ENCODE measurements at places on chromosomes 3 and 15. TPM values are rescaled to one million over a fixed set of nuclear protein-coding genes. Genes with fewer than 3 reads are reported as not detected.

DNA sequence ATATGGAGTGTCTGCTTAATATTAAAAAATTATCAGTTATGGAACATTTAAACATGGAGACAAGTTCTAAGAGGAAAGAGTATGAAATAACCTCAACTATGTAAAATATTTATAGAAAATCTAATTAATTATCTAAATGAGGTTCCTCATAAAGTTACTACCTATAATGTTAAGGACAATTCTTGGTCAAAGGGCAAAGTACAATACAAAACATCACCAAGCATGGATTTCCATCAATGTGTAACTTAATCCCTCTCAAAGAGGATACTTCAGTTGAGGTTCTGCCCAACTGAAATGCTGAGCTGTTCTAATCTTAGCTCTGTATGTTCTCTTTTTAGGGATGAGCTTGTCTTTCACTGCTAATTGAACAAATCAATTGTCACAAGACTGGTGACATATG lies 56.0 kb upstream of the CHRM5 start:
- DNase-seq, result no peak

GRCh38 chr3:53236112-53236841 lies 19.5 kb downstream of the TKT start:
- DNase-seq, result peak; percentile 33

- DNase-seq, result no peak
These were observed 101.9 kb upstream of the PLXND1 start for GRCh38 chr3:129708328-129708861.

GRCh38 chr15:74212494-74212893 lies 9.9 kb upstream of the STRA6 start:
- no peak for DNase-seq

CCNB2 gene
- polyA plus RNA-seq, result 6.2 TPM

DNA sequence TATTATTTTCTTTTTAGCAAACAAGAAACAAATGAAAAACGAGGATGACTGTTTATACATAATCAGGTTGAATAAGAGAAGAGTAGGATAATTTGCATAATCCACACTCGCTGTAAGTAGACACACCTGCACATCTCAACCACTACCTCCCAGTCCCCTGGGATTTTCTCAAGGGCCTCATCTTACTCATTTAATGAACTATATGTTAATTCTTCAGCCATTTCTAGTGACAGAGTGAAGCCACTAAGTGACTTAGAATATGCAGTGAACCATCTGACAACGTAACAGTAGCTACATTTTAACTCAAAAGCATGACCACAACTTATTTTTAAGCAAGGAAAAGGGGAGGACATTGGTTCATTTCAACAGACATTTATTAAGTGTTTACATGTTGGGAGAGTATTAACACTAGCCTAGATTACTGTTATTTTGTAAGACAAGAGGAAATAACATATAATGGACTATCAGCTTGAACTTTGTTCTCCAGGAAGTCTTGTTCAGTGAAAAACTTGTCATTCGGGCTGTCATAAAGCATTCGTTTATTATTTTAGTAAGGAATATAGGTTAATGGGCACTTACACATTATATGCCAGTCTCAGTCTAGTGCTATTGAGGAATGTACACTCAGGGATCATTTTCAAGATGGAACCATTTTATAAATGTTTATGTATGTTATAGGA lies 173.0 kb upstream of the ROBO2 start:
- no peak for DNase-seq
